Effector CD4-positive, alpha-beta T cell (primary cell): ENCODE measurements at places on chromosomes 12 and 14.

- DNase-seq: no peak
Measured at GRCh38 chr12:52253391-52254179, 20.5 kb downstream of the KRT7 start.

GRCh38 chr12:108856428-108857157 is 790 bp downstream of the SSH1 start:
- peak; percentile 56 for DNase-seq

DNA sequence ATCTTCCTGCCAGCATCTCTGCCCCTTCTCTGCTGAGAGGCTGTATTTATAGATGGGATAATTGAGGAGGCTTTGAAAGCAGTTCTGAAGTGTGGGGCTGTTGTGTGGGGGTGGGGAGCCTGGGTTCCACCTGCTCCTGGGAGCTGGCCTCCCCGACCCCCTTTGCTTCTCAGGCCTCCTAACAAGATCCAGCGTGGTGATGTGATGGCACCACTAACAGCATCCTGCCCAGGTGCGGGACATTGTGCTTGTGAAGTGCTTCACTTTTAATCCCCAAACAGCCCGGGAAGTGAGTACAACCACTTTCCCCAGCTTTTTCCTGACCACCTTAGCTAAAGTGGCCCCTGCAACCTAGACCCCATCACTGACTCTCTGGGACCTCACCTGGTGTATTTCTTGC is 95.1 kb upstream of the NRXN3 start:
- no peak for DNase-seq

DNA sequence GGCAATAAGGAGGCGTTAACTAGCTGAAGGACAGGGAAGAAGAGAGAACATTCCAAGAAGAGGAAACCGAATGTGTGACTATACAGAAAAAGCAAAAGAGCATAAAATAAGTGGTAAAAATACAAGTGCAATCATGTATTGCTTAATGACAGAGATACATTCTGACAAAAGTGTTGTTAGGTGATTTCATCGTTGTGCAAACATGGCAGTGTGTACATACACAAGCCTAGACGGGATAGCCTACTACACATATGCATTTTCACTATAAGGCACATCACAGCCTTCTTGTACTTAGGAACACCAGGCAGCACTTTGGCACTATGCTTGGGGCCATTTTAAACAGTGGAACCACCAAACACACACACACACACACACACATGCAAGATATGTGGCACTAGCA is 299.3 kb downstream of the BCAT1 start:
- no peak for DNase-seq

DNA sequence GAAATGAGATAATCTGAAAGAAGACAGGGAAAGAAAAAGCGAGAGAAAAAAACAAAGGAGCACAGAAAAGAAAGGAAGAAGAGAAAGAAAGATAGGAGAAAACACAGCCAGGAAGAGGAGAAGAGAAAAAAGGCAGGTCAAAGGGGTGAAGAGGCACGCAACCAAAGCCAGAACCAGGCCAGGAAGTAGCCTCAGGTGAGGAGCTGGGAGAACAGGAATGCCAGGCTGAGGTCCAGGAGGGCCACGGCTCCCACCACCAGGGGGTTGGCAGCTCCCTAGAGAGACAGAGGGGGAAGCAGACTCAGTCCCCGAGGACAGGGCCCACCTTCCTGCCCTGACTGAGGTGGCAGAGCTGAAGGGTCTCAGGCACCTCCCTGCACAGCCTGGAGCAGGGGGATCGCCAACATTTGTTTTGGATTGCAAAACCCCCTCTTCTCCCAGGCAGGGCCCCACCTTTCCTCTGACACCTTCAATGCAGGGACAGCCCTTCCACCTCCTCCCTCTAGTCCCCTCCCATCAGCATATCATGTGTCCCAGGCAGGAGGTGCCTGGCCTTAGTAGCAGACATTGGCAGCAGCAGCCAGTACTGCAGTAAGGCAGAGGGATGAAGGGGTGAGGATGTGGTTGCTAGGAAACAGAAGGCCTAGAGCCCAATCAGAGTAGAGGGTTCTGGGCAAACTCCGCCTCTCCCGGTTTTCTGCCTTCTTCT is 2.0 kb upstream of the AP1G2 start:
- DNase-seq: no peak

- no peak for DNase-seq
Measured at GRCh38 chr12:25855716-25856115, 102.8 kb upstream of the RASSF8 start.

GRCh38 chr12:19804737-19805136 is 365.4 kb downstream of the AEBP2 start:
- no peak for DNase-seq

DNA sequence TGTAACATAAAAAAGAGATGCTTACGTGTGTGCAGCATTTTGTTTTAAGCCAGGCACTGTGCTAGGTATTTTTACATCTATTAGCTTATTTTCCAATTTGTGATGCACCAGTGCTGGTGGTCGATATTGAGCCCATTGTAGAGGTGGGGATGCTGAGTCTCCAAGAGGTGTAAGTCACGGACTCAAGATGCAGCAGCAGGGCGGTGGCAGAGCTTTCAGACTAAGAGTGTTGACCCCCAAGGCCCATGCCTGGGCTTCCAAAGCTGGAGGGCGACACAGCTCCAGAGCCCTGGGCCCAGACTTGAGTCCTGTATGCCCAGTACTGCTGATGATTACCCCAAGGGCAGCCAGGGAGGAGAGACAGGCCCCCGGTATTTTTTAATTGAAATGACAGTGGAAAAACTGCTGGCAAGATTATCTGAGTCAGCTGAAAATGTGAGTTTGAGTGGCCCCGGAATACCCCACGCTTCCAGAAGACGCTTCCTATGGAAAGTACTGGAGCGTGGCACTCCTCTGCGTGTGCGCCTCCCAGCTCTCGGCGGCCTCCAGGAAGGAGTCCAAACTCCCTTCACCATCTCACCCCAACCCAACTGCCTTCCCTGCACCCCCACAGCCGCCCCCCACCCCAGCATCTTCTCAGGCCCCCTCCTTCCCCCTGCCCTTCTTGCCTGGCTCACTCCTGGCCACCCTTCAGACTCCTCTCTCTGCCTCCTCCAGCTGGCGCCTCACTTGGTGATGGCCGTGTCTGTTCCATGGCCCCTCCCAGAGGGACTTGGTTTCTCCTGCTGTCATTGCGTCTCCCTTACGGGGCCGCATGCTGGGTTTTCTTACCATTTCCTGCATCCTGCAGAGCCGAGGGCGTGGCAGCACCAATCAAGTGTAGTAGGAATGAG is 40.7 kb downstream of the ELK3 start:
- no peak for DNase-seq

- DNase-seq: no peak
Measured at GRCh38 chr14:75823334-75823733, 158.5 kb downstream of the TGFB3 start.

DNA sequence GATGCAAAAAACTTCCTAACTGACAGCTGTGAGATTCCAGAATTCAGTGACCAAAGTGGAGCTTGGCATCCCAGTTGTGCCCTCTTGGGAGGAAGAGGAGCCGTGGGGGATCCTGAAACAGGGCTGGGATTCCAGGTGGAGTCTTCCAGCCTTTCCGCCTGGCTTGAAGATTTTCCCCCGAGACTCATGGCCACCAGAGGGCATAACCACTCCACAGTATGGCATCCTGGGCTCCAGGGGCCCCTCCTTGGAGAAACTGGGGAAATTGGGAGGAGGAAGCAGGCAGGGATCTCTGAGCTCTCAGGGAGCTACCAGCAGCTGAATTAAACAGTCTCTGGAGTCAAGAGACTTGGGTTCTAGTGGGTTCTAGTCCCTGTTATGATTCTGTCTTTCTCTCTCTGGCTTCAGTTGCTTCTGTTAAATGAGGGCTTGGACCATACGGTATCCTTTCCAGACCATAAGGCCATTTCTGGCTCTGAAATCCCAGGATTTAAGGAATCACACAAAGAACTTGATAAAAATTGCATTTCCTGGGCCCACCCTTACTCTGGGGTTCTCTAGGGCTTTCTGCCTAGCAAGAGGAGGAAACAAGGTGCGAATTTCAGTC is 2.6 kb upstream of the TAMALIN start:
- DNase-seq: no peak

DNA sequence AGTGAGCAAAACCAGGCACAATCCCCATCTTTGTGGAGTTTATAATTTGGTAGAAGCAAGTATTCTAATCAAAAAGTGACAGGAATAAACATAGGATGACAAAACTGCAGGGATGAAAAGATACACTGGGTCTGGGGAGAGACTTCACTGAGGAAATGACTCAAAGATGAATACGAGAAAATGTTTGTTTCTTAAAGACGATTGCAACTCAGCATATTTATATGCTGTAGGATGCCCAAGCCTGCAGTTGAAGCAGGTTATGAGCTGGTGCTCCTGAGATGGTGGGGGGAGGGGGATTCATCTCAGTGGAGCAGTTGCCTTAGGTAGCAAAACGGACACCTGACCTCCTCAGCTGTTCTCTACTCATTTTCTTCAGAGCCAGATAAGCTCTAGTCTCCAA is 13.4 kb upstream of the SLC38A4 start:
- no peak for DNase-seq

- no peak for DNase-seq
Measured at GRCh38 chr14:63179383-63179782, 24.9 kb upstream of the RHOJ start.

GRCh38 chr12:59929110-59929509 is 333.3 kb downstream of the SLC16A7 start:
- no peak for DNase-seq

DNA sequence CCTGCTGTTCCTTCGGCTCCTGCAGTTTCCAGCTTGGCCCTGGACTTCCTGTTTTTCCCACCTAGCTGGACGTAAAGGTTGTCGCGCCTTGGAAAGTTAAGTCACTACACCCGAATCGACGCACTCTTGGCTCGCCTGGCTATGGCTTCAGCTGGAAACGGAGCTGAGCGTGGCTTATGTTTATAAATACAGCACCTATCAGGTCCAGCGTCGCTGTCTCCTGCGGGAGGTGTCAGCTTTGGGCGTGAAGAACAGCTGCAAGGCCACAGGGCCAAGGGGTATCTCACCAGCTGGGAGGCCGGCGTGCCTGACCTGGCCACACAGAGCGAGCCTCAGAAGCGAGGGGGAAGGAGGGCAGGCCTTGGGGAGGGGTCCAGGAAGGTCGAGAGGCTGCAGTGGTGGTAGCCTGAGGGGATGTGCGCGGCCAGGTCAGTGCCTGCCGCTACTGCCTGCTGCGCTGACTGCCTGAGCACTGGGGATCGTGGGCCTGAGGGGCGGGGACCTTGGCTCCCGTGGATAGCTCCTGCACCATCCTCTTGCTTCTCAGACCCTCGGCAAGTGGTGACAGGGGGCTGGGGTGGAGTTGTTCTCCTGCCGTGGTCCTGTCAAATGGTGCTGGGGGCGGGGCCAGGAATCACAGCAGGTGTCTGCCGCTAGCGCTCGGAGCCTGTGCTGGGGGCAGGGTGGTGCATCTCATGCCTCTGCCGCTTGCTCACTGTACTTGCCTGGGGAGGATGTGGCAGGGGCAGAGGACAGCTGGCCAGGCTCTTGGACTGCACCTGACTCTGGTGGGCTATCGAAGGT is 12.5 kb downstream of the PACS2 start:
- no peak for DNase-seq

DNA sequence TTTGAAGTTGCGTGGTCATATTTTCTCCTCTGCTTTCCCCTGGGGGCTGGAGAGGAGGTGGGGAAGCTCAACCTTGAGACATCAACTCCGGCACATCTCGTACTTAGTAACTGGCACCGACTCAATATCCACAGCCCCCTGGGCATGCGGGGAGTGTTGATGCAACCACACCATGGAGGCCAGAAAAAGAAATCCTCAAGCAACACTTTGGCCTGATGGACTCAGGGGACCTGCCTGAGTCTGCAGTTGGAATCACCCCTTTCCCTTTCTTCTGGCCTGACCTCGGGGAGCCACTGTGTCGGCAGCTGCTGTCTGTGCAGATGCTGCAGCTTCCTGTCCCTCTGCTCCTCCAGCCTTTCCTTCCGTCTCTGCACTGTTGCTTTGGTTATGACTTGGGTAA is 11.4 kb upstream of the AACS start:
- no peak for DNase-seq

- peak; percentile 10 for DNase-seq
Measured at GRCh38 chr14:74955229-74956026, at the start of gene PGF. Gene PGF (minus strand): TSS chr14:74955597. CDS start chr14:74955242, 355 bp downstream.
